Stimulated activated CD8-positive, alpha-beta memory T cell treated with anti-CD3 and anti-CD28 coated beads, Interleukin-7, amount 100 ng/mL, for 1 hour (primary cell): ENCODE measurements at places on chromosomes 4 and X.

DNA sequence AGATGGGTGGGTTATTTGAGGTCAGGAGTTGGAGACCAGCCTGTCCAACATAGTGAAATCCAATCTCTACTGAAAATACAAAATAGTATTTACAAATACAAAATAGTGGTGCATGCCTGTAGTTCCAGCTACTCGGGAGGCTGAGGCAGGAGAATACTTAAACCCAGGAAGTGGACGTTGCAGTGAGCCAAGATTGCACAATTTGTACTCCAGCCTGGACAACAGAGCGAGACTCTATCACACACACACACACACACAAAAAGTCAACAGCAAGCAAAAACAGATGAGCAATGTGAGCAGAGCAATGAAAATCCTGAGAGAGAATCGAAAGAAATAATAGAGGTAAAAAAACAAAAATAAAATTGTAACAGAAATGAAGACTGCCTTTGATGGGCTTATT is 168.8 kb downstream of the PCDH18 start:
- DNase-seq: no peak

DNA sequence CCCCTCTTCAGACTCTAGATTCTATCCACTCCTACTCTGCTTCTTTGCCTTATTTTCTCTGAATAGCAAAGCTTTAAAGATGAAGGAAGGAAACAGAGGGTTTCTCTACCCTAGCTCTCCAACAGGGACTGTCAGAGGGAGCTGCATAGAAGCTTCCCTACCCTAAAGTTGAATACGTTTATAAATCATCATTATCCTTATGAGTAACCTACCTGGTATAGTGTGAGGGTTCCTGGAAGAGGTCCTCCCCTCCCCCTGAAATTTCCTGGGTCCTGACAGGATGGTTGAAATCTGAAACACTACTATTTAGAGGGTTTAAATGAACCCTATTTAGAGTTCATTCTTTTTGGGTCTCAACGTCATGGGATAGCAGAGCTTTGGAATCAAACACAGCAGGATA is 187.0 kb upstream of the RBPJ start:
- no peak for DNase-seq

GRCh38 chr4:114286262-114286810 is 306.9 kb upstream of the ARSJ start:
- DNase-seq: no peak

DNA sequence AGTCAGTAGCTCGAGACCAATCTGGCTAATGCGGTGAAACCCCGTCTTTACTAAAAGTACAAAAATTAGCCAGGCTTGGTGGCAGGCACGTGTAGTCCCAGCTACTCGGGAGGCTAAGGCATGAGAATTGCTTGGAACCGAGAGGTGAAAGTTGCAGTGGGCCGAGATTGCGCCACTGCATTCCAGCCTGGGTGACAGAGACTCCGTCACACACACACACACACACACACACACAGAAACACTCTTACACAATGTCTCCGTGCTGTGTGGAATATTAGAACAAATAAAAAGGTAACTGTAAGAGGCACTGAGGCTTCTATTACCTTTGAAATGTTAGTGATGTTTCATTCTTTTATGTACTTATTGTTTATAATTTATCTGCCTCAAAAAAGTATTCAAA is 326.6 kb downstream of the GPAT3 start:
- DNase-seq: no peak

DNA sequence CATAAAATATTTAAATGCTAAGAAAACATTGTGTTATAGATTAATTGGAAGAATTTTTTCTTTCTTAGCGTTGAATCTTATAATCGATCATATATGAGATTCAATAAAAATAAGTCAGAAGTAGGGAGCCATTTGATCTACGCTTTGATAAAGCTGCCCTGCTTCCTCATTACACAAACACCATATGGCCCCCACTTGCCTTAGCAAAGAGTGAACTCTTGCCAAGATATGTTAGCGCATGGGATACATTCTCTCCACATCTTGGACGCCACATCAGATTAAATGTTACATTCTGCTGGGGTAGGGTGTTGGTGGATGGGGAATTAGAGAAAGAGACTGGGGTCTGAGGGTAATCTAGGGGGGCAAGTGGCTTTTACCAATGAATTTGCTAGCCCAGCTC is 207.7 kb upstream of the MID1 start:
- no peak for DNase-seq

GRCh38 chrX:136861877-136862276 is 18.6 kb downstream of the RBMX start:
- DNase-seq: no peak

DNA sequence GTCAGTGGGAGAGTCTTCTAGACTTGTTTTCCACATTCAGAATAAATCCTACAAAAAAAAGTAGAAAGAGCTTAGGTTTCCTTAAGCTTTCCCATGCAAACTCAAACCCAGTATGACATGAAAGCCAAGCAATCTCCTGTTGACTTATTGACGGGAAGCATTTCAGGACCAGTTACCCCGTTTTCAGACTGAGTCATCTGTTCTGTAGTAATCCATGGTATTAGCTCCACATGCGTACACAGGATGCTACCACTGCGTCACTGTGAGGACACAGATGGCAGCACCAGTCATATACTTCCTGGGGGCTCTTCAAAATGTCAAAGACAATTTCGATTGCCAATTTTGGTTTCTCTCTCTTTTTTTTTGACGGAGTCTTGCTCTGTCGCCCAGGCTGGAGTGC is 224.9 kb upstream of the MAD2L1 start:
- DNase-seq: no peak

GRCh38 chr4:158540125-158540907 is 18.6 kb downstream of the RXFP1 start:
- DNase-seq: no peak

- DNase-seq: no peak
Observed at GRCh38 chr4:168509786-168510185, 12.9 kb downstream of the PALLD start.

DNA sequence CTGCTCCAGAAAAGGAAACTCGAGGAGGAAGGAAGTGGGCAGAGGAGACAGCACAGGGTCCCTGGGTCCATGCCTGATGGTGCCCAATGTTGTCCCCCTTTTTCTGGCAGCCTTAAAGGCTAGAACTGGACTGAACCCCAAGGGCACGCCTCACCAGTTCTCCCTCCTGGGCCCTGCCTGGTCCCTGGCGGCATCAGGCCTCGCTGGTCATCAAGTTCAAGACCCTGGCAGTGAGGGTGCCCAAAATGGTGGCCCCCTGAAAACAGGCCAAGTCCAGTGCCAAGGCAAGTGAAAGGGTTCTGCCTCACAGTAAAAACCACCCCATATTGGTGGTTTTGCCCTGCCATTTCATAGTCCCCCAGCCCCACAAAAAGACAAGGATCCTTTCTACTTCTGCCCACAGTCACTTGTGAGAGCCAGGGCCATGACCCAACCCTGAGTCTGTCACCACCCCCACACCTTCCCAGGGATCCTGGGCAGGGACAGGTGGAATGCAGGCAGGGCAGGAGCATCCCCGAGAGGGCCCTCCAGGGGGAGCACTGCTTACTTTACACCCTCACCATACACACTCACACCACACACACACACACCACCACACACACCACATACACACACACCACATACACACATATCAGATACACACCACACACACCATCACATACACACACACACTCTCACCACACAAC is 107.6 kb downstream of the DCTD start:
- no peak for DNase-seq

DNA sequence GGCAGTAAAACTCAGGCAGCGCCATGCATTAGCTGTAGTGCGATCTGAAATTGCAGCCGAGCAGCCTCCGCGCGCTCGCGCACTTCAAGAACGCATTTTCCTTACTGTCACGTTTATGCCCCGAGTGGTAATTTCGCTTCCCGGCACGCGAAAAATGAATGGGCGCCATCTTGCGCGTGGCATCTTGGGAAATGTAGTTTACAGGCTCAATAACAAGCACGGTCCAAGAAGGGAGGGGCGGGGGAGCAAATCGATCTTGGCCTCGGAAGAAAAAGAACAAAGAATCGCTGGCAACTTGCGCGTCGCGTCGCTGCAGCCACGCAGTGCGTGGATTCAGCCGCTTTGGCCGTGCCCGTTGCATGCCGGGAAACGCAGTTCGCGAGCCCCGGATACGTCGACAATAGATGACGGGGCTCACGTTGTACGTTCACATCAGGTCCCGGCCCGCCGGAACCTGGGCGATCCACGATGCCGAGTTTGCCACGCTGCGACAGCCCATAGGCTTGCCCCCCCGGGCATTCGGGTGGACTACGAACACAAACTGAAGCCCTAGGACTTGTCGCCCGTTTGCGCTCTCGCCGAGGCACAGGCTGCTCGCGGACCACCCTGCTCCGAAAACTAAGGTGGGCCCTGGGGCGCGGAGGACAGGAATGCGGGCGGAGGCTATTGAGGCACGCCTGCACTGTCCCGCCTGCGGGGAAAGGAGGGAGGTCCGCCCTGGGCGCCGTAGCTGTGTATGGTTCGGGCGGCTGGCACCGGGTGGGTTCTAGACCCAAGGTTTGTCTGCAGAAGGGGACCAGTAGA is at the start of gene FTSJ1:
Gene FTSJ1, plus strand, starts transcription at position 426 of the 804 bp plus-strand sequence. CDS start 1,849 bp downstream, outside the sequence.
- peak; percentile 70 for DNase-seq

DNA sequence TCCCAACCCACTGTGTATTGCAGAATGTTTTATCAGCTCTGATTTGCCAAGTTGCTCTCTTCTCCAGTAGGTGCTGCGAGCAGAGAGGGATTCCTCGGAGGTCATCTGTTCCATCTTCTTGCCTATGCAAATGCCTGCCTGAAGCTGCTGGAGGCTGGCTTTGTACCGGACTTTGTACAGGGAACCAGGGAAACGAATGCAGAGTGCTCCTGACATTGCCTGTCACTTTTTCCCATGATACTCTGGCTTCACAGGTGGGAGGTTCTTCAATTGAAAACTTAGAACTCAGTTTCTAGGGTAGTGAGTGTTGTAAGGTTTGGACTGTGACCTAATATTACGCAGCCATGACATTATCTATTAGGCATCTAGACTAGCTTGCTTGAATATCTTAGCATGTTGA is 24.9 kb downstream of the AR start:
- DNase-seq: no peak

DNA sequence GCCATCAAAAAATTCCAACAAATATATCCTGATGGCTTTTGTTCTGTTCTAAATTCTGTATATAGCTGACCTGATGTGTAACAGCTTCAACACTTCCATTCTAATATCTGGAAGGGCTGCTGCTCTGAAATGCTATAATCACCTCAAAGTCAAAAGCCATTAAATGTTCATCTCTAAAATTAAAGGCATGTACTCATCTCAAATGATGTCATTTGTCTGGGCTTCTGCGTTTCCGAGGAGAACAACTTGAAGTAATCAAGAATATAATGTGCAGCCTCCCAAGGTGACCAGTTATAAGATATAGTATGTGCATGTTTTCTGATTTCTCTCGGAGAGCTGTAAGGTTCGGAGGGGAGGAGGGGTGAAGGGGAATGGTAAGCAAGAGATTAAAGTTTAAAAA is 237.6 kb downstream of the SCFD2 start:
- DNase-seq: no peak

GRCh38 chr4:74777531-74777930 is 16.8 kb downstream of the BTC start:
- DNase-seq: no peak

GRCh38 chrX:35617836-35618235 is 180.3 kb upstream of the MAGEB16 start:
- no peak for DNase-seq

- no peak for DNase-seq
Observed at GRCh38 chrX:45598861-45599260, 398.2 kb upstream of the DIPK2B start.

DNA sequence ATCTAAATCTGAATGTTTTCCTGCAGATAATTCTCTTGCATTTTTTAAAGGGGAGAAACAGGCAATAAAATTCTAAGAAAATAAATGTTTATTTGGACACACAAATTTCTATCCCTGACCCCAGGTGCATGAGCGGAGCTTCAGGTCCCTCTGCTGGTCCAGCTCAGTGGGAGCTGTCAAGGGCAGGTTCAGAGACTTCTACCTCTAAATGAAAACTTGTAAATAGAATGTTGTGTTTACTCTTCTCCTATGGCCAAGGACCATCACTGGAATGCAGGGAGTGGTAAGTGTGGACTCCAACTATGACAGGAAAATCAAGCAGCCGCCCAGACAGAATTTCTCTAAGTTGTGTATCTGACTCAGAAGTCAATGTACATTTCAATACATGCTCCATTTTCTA is 148.6 kb upstream of the TTC29 start:
- DNase-seq: no peak

DNA sequence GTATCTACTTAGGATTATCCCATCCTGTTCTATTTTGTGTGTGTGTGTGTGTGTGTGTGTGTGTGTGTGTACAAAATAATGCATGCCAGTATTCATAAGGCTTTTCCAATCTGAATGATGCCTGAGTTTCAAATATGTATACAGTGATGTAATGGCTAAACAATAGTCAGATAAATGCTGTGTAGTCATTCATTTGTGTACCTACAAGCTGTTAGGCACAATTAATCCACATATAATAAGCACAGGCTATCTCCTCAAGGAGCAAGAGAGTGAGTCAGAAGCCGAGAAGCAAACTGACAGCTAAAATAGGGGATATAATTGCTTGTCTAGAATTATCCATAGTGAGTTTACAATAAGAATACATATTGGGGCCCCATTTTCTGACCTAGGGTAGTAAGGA is 15.7 kb downstream of the DMD start:
- DNase-seq: no peak

GRCh38 chr4:88528861-88529260 is 5.3 kb upstream of the PYURF start:
- DNase-seq: no peak

- no peak for DNase-seq
Observed at GRCh38 chr4:129218360-129218759, 122.4 kb downstream of the C4orf33 start.
